ENCODE measurements at places on chromosomes 1 and 21.

GRCh38 chr1:202599669-202600431, 110.4 kb downstream of the SYT2 start:
- no peak for DNase-seq

DNA sequence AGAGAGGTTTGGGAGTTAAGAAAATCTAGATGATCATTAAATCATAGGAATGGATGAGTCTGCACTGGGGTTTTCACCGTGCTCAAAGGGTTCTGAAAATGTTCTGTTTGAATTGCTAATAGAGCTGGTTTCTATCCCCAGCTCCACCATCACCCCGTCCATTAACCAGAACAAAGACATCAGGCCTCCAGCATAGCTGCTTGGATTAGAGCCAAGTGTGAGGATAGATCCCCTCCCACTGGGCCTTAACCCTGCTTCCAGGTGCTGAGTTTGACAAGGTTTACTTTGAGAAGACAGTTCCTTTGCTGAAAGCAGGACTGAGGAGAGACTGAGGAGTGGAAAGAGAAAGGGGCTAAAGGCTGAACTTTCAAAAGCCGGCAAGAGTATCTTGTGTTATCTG, 48.3 kb downstream of the MPZL1 start:
- no peak for DNase-seq

DNA sequence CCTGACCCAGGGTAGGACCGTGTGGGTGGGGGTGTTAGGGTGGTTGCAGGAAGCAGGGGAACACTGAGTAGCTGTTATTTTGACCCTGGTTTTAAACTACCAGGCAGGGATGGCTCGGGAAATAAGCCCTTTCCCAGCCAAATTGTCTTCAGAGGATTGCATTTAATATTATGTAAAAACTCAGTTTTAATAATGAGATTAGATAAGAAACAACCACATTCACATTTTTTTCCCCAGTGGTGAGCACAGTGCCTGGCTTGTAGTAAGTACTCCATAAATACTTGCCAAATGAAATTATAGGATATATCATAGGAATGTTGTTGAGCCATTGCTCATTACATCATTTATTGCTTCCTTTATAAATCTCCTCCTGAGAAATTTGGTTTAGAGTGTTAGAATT, 3.1 kb upstream of the ACP6 start:
- no peak for DNase-seq

DNA sequence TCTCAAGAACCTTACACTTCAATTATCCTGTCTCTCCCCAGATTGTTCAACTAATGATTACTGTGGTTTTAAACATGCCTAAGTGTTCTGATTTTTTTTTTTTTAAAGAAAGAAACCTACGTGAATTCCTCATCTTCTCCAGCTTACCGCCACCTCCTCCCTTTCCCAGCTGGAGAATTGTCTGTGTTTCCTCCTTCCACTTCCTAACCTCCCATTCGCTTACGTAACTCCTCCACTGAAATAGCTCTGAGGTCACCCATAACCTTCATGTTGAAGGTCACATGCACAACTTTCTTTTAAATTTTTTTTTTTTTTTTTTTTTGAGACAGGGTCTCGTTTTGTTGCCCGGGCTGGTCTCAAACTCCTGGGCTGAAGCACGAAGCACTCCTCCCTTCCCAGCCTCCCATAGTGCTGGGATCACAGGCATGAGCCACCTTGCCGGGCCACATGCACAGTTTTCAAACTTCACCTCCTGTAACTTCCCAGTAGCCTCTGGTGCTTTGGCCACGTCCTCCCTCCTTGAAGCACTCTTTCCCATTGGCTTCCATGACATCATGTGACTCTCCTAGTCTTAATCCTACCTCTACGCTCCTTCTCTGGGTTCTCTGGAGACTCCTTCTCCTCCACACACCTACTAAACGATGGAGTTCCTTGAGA, 9.8 kb upstream of the CAPZB start:
- DNase-seq = no peak

DNA sequence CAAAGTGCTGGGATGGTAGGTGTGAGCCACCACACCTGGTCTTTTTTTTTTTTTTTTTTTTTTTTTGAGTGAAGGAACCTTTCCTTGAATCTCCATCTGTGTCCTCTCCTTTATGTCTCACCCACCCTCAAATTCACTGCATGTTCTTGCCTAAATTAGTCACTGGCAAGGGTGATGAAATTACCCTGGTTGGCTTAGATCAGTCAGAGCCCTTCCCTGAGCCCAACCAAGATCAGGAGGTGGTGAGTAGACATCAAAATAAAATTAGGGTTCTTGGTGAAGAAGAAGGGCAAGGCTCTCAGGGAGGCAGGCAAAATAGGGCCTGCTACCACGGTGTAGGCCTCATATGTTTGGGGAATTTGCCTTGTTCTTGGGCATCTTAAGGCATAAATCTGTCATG, 5.3 kb upstream of the TNN start:
- no peak for DNase-seq

GRCh38 chr1:192378276-192378675, 61.5 kb downstream of the RGS21 start:
- no peak for DNase-seq

- DNase-seq = no peak
These were observed 1.8 kb downstream of the THEM4 start for GRCh38 chr1:151907363-151908139.
